Nephron progenitor cell (in vitro differentiated cells): ENCODE measurements at places on chromosomes 13 and 19.

DNA sequence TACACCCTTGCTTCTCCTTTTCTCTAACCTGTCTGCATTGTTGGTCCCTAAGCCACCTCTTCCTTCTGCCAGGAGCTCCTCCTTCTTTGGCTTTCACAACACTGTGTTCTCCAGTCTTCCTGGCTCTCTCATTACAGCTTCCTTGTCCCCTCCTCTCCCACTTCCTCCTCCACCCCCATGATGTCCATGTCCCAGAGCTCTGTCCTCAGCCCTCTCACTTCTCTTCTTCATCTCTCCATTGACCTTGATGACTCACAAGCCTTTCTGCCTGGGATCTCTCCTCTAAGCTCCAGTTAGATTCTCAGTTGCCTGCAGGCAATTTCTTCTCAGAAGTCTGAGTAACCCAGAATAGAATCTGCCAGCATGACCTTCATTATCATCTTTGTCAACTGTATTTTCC, 100.3 kb upstream of the WASF3 start:
- DNase-seq = no peak

GRCh38 chr13:22114630-22115311, 443.9 kb downstream of the FGF9 start:
- peak; percentile 33 for DNase-seq

DNA sequence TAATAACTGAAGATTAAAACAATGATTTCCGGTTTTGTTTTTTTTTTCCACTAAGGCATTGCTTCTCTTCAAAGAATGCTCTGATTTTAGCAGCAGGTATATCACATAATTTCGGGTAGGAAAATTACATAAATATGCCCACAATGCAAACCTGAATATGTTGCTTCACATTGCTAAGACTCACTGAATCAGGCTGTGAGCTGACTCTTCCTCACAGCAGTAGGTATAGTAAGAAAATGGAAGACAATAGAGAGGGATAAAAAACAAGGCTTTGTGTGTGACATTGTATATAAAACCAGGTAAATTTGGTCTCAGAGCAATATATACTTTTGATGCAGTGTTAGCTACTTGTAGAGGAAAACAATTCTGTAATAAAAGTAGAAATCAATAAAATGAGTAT, 1355.0 kb downstream of the OLFM4 start:
- no peak for DNase-seq

DNA sequence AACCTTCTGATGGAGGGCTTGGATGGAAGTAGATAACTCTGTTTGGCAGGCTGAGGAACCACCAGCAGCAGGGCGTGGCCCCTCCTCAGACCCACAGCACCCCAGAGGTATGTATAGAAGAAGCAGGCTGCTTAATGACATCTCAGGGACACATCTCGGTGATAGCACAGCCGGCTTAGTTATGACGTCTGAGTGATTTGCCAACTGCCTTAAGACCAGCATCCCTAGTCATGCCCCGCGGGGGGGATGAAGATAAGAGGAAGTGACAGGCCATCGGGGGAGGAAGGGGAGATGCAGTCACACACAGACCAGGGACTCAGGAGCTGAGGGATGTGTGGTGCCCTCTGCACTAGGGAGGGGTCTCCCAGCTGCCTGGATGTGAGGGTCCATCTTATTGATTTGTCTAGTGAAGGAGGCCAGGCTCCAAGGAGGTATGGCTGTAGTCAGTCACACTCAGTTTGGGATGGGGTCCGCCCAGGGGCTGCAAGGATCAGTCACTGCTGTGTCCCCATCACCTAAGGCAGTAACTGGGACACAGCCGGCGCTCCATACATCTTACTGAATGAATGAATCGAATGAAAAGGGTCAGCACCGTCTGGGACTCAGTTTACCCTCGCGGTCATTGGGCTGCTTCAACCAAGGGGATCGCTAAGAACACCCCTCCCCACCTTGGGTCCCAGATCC, 19.2 kb upstream of the ERCC1 start:
- peak; percentile 25 for DNase-seq

GRCh38 chr19:18513868-18514267, 8.0 kb downstream of the ELL start:
- DNase-seq = no peak

DNA sequence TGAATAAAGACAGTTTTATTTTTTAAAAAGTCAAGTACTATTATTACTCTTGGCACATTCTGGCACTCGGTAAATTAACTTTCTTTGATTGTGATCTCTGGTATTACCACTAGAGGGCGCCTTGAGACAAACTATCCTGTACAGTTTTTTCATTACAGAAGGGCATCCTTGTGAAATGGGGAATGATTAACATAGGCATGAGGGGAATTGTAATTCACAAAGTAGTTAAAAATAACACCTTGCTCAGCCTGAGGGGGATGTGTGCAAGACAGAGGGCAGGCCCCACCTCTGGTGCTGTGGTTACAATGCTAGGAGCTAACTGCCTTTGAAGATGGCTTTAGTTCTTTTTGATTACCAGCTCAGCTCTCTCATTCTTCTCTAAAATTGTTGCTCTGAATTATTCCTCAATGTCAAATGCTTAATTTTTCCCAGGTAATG, 24.2 kb upstream of the C1QTNF9B start:
- no peak for DNase-seq

DNA sequence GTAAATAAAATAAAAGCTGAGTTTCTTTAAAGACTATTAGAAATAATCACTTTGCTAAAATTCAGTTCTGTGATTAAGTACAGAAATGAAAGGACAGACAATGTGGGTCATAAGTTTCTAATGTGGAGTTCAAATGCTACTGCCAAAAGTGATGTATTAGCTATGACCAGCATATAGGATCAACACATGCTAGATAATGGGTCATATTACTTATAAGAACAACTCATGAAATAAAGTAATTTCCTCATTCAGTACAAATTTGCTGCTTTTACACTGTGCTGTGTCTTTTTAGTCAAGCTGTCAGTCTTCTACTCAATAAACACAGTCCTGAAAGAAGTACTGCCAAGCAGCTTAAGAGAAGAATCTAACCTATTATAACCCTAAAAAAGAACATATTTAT, 135.2 kb downstream of the VWA8 start:
- DNase-seq = no peak

GRCh38 chr13:113207890-113208420, 514 bp downstream of the PCID2 start:
- DNase-seq = no peak

- no peak for DNase-seq
Observed at GRCh38 chr13:104961246-104961645, 1574.2 kb downstream of the EFNB2 start.

DNA sequence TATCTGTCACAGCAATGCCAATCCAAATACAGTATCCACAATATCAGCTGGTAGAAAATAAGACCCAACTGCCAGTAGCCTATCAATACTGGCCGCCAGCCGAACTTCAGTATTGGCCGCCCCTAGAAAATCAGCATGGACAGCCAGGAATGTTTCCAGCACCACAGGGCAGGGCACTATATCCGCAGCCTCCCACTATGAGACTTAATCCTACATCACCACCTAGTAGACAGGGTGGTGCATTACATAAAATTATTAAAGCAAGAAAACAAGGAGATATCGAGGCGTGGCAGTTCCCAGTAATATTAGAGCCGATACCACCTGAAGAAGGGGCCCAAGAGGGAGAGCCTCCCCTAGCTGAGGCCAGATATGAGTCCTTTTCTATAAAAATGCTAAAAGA, 111.3 kb downstream of the ZNF486 start:
- DNase-seq = peak; percentile 21

- peak; percentile 15 for DNase-seq
Observed at GRCh38 chr13:40667622-40667978, 1.2 kb upstream of the FOXO1 start.

DNA sequence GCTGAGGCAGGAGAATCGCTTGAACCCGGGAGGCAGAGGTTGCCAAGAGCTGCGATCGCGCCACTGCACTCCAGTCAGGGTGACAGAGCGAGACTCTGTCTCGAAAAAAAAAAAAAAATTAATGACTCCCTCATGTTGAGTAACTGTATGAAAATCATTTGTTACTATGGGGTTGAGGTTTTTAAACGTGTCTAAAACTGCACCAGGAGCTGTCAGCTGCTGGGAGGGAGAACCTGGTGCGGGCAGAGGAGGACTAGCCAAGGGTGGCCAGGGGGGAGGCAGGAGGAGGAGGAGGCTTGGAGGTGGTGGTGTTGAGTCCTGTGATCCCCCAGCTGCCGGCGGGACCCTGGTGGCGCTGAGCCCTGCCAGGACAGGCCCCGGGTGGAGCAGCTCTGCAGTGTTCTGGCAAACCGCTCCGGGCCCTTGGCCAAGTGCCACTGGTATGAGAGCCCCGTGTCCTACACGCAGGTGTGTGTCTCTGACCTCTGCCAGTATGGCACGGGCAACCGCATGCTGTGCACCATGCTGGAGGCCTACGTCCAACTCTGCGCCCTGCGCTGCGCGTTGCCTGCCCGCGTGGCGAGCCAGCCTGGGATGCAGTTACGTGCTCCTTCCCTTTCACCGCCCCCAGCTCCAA, 17.1 kb upstream of the FXYD3 start:
- no peak for DNase-seq

DNA sequence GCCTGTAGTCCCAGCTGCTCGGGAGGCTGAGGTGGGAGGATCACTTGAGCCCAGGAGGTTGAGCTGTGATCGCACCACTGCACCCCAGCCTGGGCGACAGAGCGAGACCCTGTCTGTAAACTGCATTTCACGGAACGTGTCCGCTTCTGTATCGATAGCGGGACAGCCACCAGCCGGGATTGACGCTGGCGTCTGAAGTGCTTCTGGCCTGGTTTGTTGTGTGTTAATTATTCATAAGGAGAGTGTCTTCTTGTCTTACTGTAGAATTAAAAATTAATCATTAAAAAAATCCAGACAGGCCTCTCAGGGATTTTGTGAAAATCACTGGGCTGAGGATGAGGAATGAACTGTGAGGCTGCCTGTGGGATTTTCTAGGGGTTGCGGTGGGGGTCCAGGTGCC, 16.2 kb upstream of the MISP start:
- DNase-seq = no peak

- DNase-seq = no peak
Observed at GRCh38 chr19:54952591-54953344, 5.4 kb upstream of the NLRP7 start.

DNA sequence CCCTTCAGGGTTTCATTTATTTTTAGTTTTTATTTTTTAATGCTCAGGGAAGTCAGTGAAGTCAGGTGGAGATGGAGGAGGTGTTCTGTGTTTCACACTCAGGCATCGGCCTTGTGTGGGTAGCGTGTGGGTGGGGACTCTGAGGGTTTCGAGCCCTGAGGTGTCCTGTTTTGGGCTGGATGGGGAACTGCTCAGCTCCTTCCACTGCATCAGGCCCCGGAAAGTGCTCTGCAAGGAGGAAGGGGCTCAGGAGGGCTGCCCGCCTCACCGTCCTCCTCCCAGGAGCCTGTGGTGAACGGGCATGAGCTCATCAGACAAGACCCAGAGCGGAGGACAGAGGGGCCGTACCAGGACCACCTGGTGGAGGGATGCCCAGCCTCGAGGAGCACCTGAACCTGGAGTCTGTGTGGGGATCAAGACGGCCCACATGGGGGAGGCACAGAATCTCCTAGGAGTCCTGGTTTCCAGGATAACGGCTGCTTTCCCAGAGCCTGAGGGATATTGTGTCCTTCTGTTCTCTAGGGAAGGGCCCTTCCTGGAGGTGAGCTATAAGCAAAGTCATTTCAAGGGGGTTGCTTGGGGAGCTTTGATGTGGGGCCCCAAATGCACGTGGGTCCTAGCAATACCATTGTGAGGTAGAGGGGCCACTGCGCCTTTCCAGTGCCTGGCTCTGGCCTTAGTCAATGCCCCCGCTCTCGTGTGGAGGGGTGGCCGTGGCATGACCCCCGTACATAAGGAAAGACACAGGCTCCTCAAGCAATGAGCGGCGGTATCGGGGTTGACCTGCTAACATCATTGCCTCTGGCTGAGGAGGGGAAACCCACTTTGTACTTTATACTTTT, 13.5 kb upstream of the GAS6 start:
- no peak for DNase-seq

- peak; percentile 8 for DNase-seq
Observed at GRCh38 chr13:86446311-86446710, 647.1 kb upstream of the SLITRK6 start.

GRCh38 chr13:41200126-41200525, 5.8 kb upstream of the KBTBD7 start:
- no peak for DNase-seq

GRCh38 chr19:40688987-40689338, 1.5 kb downstream of the NUMBL start:
- DNase-seq = no peak

GRCh38 chr13:99129050-99129449, 71.6 kb upstream of the UBAC2 start:
- no peak for DNase-seq

- DNase-seq = no peak
Observed at GRCh38 chr13:30907121-30907861, 1.2 kb downstream of the MEDAG start.

DNA sequence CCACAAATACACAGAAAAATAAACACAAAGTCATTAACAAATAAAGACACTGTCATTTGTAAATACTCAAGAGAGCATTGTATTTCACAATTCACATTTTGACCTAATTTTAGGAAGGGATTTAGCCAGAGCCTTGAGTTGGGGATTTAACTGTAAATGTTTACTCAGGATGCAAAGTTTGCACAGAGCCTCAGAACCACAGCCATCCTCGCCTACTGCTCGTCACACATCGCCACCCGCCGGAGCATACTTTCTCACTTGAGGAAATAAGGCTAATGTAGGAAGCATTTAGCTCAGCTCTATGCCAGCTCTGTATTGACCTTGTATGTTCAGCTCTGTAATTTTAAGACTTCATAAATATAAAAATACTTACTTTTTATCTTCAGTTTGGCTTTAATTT, 442.7 kb downstream of the OXGR1 start:
- DNase-seq = peak; percentile 13

DNA sequence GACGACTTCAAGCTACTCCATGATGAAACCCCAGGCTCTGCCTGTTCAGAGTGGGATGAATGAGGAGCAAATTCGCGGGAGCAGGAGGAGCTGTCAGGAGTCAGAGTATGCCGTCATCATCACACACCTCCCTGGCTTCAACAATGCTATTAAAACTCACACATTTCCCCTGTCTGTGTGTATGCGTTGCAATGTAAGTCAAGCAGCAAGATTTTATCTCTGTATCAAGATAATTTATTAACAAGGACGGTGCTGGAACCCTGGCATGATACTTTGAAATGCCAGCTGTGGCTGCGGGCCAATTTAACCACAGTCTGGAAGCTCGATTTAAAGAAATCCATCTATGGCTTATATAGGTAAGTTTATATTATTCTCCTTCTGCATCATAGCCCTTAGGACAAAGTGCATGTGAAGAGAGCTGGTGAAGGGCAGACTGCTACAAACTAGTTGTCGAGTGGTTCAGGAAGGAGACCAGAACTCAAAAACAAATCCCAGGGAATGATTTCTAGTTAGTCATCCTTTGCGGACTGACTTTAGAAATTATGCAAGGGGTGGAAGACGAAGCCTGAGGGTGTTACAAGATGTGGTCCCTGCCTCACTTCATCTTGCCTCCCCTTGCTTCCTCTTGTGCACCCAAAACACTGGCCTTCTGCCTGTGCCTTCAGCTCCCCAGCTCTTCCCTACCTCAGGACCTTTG, 486.5 kb downstream of the COG6 start:
- DNase-seq = no peak

- DNase-seq = no peak
Observed at GRCh38 chr19:784541-784940, 12.7 kb upstream of the PTBP1 start.
